Activated T-cell treated with anti-CD3 and anti-CD28 coated beads, Interleukin-2, amount 50 U/mL, for 72 hours (primary cell): ENCODE measurements at places on chromosomes 4 and X. TPM values are rescaled to one million over a fixed set of nuclear protein-coding genes. Genes with fewer than 3 reads are reported as not detected.
A peak's percentile ranks its signal among the peaks of the same experiment; 100 is the strongest.

GRCh38 chrX:123773258-123773988 lies 40.6 kb upstream of the THOC2 start:
- no peaks in the 10 kb centered on the region for H3K36me3 ChIP-seq
- peaks cover 5% of the 10 kb centered on the region for H3K27me3 ChIP-seq
- H3K4me3 ChIP-seq = no peak overlapping the region
- DNase-seq = no peak
- no peak overlapping the region for H3K27ac ChIP-seq
- no peaks in the 10 kb centered on the region for H3K4me1 ChIP-seq

GRCh38 chr4:172709376-172709775 lies 459.2 kb upstream of the GALNT7 start:
- no peaks in the 10 kb centered on the region for H3K27me3 ChIP-seq
- H3K4me3 ChIP-seq = no peak overlapping the region
- no peaks in the 10 kb centered on the region for H3K4me1 ChIP-seq
- H3K36me3 ChIP-seq = peaks cover 7% of the 10 kb centered on the region
- H3K27ac ChIP-seq = no peak overlapping the region
- DNase-seq = no peak

- DNase-seq = no peak
- H3K27me3 ChIP-seq = no peaks in the 10 kb centered on the region
- no peaks in the 10 kb centered on the region for H3K36me3 ChIP-seq
- H3K4me3 ChIP-seq = no peak overlapping the region
Observed at GRCh38 chr4:37533286-37534033, 152.7 kb downstream of the RELL1 start.

- DNase-seq = no peak
- no peak overlapping the region for H3K4me3 ChIP-seq
- H3K27me3 ChIP-seq = no peaks in the 10 kb centered on the region
- no peak overlapping the region for H3K27ac ChIP-seq
- no peaks in the 10 kb centered on the region for H3K36me3 ChIP-seq
Observed at GRCh38 chr4:79175716-79176115, 150.1 kb downstream of the NAA11 start.

- no peak overlapping the region for H3K4me3 ChIP-seq
- no peaks in the 10 kb centered on the region for H3K36me3 ChIP-seq
- peaks cover 39% of the 10 kb centered on the region for H3K27me3 ChIP-seq
- DNase-seq = no peak
- no peak overlapping the region for H3K27ac ChIP-seq
Observed at GRCh38 chrX:136198010-136198409, 50.7 kb downstream of the FHL1 start.

GRCh38 chrX:10032147-10032546 lies 65.0 kb downstream of the CLDN34 start:
- H3K27me3 ChIP-seq = no peaks in the 10 kb centered on the region
- H3K36me3 ChIP-seq = no peaks in the 10 kb centered on the region
- no peaks in the 10 kb centered on the region for H3K4me1 ChIP-seq
- H3K4me3 ChIP-seq = no peak overlapping the region
- no peak for DNase-seq

DNA sequence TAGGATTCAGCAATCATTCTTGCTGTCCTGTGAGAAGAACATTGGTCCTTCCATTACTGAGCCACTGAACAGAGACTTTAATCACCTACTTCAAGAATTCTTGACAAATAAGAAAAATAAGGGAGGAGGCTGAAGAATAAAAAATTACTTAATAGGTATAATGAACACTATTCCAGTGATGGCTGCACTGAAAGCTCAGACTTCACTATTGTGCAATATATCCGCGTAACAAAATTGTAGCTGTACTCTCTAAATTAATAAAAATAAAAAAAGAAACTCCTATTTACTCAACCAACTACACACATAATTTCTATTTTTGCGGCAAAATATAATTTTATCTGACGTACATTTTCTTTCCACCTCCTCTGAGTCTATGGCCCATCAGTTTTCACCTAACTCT lies 2441.0 kb downstream of the PCDH7 start:
- no peaks in the 10 kb centered on the region for H3K27me3 ChIP-seq
- H3K4me1 ChIP-seq = no peaks in the 10 kb centered on the region
- no peaks in the 10 kb centered on the region for H3K36me3 ChIP-seq
- DNase-seq = no peak

DNA sequence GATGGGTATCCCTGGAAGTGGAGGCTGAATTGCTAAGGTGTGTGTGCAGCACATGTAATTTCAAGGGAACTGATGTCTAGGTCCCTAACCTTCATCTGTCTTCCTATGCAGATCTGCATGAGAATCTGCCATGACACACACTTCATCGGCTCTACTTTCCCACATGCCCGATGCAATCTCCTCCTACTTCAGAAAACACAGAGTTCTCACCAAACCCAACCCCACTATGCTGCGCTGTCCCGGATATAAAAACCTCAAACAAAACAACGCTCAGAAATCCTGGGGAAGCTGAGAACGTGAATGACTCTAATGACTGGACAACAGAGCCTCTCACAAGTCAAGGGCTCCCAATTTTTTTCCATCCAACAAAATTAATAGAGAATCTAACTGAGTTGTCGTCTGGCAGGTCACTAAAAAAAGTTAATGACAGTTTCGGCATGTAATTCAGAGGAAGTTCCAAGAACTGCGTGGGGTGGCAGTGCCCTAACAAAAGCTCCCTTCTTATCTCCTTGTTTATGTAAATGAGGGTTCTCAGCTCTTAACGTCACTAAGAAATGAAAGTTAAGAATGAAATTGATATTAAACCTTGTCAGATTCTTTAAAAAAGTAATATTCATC lies 39.0 kb downstream of the STX18 start:
- H3K27me3 ChIP-seq = no peaks in the 10 kb centered on the region
- peak; percentile 16 for DNase-seq
- no peaks in the 10 kb centered on the region for H3K36me3 ChIP-seq
- H3K27ac ChIP-seq = peak overlapping the region; percentile 25
- H3K4me1 ChIP-seq = peaks cover 21% of the 10 kb centered on the region

DNA sequence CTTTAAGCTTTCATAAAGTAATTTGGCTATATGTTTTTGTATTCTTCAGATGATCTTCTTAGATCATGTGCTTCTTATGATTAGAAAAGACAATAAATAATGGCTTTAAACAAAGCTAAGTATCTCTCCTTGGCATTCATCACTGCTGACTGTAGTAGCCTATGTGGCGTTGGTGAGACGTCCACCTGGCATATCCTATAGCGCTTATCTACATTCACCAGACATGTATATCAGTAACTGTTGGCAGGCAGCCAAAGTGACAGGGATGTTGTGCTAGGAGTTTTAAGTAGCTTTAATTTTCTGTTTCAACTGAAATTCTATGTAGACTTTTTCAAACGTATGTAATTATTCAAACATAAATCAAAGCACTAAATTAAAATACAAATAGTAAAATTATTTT lies 276.4 kb downstream of the IL15 start:
- no peaks in the 10 kb centered on the region for H3K27me3 ChIP-seq
- no peak overlapping the region for H3K4me3 ChIP-seq
- DNase-seq = no peak
- H3K27ac ChIP-seq = no peak overlapping the region
- no peaks in the 10 kb centered on the region for H3K4me1 ChIP-seq

DNA sequence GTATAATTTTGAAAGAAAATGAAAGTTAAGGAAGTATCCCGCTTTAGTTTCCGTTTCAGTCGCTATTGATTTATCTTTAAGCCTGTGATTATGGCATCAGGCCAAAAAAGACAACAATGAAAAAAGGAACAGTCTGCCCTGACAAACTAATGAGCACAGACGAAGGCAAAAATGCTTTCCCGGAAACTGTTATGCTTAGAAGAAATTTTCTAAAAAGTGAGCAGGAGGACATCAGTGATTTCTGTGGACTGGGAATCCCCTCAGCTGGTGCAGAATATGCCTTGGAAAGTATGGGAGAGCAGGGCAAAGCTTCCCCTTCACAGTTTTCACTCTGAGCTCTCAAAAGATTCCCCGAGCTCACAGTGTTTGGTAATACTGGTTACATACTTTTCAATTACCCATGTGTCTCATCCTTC lies 5.1 kb upstream of the CXCL10 start:
- peaks cover 32% of the 10 kb centered on the region for H3K4me1 ChIP-seq
- H3K4me3 ChIP-seq = peak overlapping the region; percentile 72
- peak overlapping the region; percentile 34 for H3K27ac ChIP-seq
- DNase-seq = no peak
- peaks cover 14% of the 10 kb centered on the region for H3K27me3 ChIP-seq

SCML1 gene
- total RNA-seq = 4.9 TPM

GAB3 gene
- 8.4 TPM for total RNA-seq

S100G gene
- not detected for total RNA-seq

GUF1 gene
- total RNA-seq = 35.6 TPM
